ENCODE measurements at places on chromosomes 12 and 14.

DNA sequence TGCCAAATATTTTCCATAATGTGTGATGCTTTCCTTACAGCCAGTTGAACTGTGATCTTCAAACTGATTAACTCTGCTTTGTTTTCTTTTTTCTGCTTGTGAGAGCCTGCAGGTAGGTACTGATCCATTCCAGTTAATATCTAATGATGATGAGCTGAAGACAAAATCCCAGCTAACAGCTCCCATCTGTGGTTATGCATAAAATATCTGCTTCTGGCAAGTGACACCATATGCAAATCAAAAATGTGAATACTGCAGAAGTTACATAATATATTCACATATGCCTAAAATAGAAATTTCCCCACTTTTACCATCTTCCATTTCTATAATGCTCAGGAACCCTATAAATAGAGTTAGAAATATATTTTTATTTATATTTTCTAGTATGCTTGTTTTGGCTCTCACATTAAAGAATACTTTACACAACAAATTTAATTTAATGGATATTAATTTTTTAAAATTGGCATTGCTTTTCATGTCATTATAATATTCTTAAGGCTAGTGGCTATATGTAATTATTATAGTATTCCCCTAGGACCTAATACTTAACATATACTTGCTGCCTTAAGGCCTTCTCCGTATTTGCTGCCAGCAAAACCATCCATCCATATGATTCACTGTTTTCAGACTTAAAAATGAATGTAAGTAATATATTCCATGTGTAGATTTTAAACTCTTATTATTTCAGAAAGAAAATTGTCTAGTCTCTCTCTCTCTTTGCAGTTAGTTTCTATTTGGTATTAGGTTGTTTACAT is 83.8 kb downstream of the CCER1 start:
- DNase-seq: no peak

DNA sequence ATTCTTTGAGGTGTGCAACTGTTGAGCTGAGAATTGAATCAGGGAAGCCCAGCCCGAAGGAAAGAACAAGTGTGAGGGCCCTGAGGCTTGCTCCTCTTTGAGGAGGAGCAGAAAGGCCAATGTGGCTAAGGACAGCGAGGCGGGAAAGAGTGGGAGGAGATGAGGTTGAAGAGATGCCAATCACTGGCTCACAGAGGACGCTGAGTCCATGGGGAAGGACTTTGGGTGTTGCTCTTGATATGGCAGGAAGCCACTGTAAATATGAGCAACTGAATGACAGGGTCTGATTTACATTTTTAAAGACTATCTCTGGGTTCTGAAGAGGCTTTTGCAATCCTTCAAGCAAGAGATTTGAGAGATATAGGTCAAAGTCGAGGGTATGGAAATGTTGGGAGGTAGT is 3.3 kb upstream of the APPL2 start:
- no peak for DNase-seq

- DNase-seq: no peak
Observed at GRCh38 chr14:72826039-72826438, 67.9 kb downstream of the DPF3 start.

DNA sequence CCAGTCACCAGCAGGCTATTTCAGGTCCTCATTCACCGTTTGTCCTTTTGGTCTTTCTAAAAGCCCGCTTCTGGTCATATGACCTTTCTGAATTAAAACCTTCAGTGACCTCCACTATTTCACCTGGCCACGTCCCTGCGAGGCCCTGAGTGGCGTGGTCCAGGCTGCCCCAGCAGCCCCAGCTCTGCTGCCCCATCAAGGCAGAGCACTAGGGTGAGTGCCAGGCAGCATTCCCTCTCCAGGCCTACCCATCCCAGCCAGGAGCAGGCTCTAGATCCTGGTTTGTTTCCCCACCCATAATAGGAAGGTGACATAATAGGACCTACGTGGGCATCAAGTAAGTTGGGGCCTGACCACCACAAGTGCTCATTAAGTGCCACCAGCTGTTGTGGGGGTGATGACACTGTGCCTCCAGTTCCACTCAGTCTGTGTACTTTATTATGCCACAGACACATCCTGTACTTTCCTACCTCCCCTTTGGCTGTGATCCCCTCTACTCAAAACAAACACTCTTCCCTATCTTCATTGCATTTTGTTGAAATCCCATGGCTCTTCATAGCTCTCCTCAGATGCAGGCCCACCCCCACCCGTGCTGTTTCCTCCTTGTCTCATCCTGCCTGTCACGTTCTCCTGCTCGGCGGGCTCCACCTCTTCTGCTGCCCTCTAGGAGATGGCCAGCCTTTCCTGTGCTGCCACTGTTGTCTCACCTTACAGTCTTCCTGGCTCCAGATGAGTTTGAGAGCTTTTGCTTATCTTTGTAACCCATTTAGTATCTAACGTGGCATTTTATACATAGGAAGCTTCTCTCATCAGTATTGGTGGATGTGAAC is 21.4 kb downstream of the CKB start:
- DNase-seq: no peak

- no peak for DNase-seq
Observed at GRCh38 chr12:5391653-5392052, 40.3 kb upstream of the NTF3 start.

DNA sequence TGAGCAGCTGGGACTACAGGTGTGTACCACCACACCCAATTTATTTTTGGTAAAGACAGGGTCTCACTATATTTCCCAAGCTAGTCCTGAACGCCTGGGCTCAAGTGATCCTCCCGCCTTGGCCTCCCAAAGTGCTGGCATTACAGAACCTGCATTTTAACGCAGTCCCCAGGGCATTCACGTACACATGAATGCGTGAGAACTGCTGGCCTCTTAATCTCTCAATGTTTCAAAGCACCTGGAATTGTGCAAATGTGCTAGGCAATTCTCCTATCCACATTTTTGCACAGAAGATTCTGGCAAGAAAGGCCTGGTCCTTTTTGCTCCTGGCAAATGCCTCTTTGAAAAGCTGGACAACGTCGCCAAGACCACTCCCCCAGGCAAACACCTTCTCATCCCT is 35.2 kb downstream of the TESC start:
- no peak for DNase-seq

- no peak for DNase-seq
Observed at GRCh38 chr14:51448831-51449670, 202.7 kb upstream of the FRMD6 start.

- peak; percentile 43 for DNase-seq
Observed at GRCh38 chr14:76514213-76514998, 138.5 kb downstream of the ESRRB start.

GRCh38 chr12:52141875-52142274 is 49.9 kb downstream of the KRT80 start:
- DNase-seq: no peak

- no peak for DNase-seq
Observed at GRCh38 chr14:54787261-54787660, 115.4 kb downstream of the GCH1 start.

DNA sequence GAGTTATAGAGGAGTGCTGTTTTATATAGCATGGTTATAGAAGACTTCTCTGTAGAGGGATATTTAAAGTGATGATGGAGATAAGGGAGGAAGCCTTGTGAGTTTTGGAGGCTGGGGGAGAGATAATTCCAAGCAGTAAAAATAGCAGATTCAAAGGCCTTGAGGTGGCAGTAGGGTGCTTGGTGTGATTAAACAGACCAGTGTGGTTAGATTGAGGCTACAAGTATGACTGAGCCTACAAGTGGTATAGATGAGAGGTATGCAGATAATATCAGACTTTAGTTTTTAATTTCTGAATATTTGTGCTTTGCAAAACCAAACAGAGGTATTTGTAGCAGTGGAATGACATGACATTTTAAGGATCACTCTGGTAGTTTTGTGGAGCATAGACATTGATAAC is 20.3 kb downstream of the FANCM start:
- no peak for DNase-seq

GRCh38 chr14:100256339-100256895 is 17.5 kb downstream of the YY1 start:
- no peak for DNase-seq

- DNase-seq: no peak
Observed at GRCh38 chr12:85357609-85358008, 77.6 kb downstream of the ALX1 start.

DNA sequence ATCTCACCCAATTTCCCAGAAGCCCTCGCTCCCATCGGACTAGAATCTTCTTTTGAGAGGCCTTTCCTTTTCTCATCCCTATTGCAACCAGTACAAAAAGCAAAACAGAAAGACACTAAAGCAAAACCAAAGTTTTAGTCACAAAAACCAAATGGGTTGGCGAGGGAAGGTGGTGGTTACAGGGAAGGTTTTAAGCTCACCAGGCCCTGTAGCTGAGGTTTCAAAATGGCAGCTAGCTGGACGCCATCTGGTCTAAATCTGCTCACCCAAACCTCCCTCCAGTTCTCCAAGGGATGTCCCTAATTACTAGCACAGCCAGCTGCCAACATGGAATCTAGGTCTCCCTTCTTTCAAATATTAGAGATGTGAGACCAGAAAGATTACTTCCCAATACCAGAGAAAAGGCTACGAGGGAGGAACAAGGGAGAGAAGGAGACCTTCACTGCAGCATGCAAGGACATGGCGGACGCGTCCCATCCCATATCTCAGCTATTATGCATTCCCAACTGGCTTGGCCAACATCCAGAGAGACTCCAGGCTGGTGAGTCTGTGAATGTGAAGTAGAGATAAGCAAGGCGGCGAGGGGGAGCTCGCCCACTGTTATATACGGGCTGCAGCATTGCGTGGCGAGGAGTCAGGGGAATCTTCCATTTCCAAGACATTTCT is 70.8 kb downstream of the DPF3 start:
- DNase-seq: no peak

DNA sequence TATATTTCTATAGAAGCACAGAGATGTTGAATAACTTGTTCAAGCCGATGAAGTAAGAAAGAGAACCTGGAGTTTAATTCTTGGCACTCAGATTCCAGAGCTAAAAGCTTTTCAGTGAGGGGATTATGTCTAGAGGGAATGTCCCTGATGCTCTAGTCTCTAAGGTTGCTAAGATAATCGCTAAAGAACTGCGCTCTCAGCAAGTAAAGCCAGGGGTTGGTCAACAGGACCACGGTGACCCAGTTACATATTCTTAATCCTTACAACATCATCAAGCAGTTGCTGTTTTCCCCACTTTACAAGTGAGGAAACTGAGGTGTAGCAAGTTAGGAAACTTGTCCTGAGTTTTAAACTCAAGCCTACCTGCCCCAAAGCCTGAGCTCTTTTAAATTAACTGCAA is 110.8 kb downstream of the DAD1 start:
- no peak for DNase-seq

DNA sequence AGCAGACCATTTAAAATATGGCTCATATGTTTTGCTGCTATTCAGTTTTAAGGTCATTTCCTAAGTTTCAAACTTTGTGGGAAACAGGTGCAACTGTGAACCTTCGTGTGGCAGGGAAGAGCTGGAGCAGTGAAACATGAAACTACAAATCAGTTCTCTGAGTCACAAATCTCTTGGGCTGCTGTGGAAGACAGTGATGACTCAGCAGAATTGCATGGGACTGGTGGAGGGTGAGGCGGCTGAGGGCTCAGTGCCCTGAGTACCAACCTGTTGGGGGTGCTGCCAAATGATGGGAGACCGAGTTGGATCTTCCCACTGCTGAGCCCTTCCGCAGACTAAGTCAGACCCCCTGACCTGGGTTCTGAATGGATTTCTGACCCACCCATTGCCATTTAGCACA is 8.4 kb upstream of the CALM1 start:
- no peak for DNase-seq

GRCh38 chr12:114562654-114563053 is 121.3 kb downstream of the TBX3 start:
- no peak for DNase-seq

DNA sequence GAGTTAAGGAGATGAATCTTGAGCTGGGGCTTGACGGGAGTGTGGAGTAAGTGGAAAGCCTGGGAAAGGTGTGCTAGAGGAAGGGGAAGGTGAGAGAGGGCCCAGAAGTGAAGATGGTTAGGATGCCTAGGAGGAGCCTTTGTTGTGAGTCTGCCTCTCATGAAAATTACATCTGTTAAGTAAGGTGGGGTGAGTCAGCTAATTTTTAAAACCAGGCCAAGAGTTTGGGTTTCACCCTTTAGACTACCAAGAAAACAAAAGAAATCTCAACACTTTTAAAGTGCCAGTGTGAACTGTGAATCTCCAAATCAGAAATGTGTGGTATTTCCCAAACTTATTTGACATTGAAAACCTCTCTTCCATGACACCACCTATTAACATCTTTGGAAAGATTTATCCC is 185.2 kb downstream of the CRADD start:
- no peak for DNase-seq

DNA sequence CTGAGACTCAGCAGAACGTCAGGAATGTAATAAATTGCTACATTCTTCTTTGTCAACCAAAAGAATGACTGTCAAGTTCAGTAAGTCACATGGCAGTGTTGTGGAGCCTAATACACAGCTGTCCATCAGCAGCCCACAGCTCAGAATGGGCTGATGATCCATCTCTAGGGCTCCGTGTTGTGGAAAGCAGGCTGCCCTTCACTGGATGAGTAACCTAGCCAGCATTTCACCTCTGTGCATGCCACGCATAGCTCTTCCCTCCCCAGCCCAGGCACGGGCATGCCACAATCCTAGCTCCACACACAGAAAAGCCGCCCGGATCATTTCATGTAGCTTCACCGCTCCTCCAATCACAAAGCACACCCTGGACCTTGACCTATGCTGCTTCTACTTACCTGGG is 878.0 kb upstream of the TMEM132C start:
- DNase-seq: no peak

DNA sequence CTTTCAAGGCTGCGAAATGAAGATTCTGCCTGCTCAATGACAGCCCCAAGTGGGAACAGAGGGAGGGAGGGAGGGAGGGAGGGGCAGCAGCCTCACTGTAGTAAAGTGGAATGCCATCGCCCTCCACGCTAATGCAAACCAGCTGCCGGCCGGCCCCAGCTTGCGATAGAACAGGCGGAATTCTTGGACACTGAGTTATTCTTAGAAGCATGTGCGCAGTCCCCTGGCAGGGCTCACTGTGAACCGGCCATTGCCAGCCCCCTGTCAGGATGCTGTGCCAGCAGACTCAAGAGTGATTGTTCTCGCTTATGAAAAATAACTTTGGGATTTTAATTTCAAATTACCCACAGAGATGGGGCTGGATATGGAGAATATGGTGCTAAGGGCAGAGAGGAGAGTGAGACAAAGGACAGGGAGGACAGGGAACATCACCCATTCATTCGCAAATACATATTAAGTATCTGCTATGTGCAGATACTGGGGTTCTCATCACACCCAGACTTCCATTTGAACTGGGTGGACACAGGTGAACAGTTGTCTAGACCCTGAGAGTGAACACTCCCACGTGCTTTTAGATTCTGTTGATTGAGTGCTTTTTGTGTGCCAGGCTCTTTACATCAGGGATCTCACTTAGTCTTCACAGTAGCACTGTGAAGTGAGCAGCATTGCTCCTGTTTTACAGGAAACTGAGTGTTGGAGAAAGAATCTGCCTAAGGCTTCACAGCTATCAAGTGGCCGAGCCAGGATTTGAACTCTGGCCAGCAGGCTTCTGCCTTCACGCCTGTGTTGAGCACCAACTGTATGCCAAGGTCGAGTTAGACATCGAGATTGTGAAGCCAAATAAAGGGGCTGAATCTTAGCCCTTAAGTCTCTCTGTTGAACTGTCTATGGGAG is 192.9 kb downstream of the C12orf75 start:
- DNase-seq: no peak

- no peak for DNase-seq
Observed at GRCh38 chr12:67425394-67425793, 156.2 kb downstream of the CAND1 start.
